ENCODE measurements at places on chromosomes 3 and 15.

DNA sequence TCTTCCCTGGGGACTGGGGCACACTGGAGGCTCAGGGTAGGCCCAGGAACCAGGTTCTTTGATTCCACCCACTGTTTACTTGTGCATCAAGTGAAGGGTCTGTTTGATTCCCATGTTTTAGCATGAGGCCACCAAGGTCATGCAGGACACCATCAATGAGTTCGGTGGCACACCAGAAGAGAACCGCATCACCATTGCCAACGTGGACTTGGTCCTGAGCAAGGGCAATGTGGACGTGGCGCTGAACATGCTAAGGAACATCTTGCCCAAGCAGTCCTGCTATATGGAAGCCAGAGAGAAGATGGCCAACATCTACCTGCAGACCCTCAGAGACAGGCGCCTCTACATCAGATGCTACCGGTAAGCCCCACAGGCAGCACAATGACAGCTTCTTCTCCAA, 21.5 kb downstream of the TTC21A start:
- no peak for DNase-seq

DNA sequence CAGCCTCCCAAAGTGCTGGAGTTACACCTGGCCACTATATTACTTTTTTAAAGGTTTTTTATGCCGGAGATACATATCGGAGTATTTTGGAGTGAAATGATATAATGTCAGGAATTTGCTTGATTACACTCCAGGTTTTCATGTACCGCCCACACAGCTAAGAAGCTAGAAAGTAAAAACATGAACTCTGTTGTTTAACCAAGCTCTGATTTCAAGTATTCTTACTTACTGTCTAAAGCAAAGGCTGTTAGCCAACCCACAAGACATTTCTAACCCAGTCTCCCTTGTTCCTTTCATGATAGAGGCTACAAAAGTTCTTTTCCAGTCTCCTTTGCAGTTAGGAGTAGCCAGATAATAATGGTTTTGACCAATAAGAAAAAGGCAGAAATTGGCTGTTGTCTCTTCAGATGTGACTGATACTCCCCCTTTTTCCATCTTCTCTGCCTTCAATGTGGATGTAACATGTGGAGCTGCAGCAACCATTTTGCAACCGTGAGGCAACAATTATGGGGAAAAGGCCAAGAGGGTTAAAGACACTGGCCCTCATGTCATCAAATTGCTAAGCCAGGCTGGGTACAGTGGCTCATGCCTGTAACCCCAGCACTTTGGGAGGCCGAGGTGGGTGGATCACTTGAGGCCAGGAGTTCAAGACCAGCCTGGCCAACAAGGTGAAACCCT, 6.1 kb upstream of the CP start:
- DNase-seq = no peak

- no peak for DNase-seq
These were observed 67.7 kb downstream of the LDHAL6B start for GRCh38 chr15:59274126-59274970.

GRCh38 chr3:125684199-125684598, 88.9 kb upstream of the OSBPL11 start:
- DNase-seq = no peak

- DNase-seq = no peak
These were observed 231.0 kb upstream of the THRB start for GRCh38 chr3:24725514-24726255.

DNA sequence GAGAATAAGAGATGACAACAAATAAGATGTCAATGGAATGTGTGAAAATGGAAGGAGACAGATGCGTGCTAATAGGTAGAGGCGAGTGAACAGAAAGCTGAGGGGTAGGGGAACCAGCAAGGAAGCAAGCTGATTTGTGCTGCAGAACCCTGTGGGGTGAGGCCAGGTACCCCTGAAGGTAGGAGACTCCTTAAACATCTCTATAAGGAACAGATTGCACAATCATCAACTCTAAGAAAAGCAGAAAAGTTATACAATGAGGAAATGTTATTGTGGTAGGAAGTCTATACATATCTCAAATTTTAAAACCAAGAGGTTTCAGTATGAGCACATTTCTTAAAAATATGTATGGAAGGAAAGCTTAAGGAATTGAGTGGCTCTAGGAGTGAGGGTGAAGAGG, 315.0 kb upstream of the TPM1 start:
- DNase-seq = no peak

GRCh38 chr3:106268696-106269095, 399.9 kb upstream of the CBLB start:
- no peak for DNase-seq

DNA sequence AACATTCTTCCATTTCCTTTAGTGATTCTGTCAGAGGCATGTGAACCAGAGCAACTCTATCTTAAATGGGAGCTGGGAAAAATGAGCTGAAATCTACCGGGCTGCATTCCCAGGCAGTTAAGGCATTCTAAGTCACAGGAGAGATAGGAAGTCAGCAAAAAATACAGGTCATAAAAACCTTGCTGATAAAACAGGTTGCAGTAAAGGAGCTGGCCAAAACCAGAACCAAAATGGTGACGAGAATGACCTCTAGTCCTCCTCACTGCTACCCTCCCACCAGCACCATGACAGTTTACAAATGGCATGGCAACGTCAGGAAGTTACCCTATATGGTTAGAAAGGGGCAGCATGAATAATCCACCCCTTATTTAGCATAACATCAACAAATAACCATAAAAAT, 66.4 kb downstream of the B3GALNT1 start:
- DNase-seq = no peak

DNA sequence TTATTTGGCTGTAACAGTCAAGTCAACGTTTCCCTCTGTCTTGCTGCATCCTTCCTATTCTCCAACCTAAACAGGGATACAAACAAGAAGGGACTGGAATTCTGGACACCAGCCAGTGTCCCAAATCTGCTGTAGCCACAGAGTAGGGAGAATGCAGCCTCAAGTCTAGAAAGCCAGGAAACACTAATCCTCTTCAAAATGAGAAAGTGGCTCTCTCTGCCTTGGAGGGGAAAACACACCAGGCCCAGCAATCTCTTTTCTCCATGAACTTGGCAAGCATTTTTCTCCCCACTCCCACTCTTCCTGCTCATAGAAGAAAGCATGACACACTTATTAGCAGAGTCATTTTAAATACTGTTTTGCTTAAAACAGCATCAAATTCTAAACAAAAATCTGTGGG, 781.7 kb downstream of the SQOR start:
- no peak for DNase-seq

GRCh38 chr3:50123394-50124051, 31.6 kb upstream of the SEMA3F start:
- no peak for DNase-seq

DNA sequence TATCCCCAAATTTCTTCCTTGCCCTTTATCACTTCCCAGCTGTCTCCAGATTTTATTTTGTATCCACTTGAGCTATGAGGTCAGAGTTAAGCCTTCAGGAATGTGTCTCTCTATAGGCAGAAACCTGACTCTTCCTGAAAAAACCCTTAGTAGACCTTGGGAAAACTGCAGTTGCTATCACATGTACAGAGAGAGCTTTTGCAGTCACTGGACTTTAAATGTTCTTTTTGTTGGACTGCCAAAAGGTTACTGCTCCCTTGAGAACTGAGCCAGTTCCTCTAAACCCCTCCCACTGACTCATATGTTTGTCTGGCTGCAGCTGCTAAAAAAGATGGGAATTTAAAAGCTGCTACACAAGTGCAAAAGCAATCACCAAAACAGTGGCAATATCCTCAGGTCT, 169.1 kb upstream of the CCDC54 start:
- no peak for DNase-seq

- DNase-seq = no peak
These were observed 1.9 kb downstream of the TF start for GRCh38 chr3:133747907-133748639.

- DNase-seq = no peak
These were observed 22.8 kb downstream of the ATOSA start for GRCh38 chr15:52656412-52656811.

DNA sequence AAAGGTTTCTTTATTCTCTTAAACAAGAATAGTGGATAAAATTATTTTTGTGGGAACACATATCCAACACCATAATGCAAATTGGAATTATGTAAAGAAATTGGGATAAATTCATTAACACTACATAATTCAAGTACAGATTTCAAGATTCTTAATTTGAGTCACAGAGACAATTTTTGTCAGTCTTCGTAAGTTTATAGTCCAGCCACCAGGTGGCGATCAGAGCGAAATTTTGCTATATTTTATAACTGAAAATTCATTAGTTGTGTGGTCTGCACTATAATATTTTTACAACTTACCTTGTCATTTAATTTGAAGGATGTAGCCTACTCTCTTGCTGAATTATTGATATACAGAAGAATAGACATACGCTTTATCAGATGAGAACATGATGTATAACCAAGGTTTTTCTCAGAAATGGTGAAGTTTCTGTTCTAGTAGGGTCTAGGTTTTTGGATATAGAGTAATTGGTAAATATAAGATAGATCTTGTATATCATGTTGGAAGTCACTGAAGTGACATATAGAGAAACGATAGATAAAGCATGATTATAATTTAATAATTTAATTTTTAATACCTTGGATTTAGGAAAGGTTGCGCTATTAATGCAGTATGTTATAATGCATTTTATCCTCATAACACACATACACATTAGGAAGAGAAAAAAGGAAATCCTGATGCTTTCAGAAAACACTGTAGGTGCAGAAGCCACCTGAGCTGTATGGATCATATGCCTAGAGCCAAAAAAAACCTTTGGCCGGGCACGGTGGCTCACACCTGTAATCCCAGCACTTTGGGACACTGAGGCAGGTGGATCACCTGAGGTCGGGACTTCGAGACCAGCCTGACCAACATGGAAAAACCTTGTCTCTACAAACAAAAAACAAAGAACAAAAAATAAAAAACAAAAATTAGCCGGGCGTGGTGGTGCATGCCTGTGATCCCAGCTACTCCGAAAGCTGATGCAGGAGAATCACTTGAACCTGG, 31.7 kb downstream of the PLSCR4 start:
- no peak for DNase-seq

GRCh38 chr15:89172921-89173320, 48.5 kb downstream of the RLBP1 start:
- DNase-seq = no peak

DNA sequence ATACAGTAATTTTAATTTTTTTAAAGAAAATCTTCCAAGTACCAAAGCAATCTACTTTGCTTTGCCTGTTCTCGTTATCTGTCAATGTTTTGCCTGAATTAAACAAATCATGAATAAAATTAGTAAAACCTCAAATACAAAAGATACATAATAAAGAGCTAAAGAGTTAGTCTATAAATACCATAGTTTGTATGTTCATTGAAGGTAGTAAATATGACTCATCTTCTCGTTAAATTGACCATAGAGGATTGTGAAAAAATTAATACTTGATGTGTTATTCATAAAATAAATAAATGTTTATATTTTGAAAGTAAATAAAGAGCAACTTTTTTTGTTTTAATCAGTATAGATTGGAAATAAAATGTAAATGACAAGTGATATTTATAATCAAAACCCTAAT, 246.5 kb upstream of the PLSCR5 start:
- DNase-seq = no peak

GRCh38 chr15:63605816-63606215, 8.6 kb downstream of the FBXL22 start:
- DNase-seq = peak; percentile 75

GRCh38 chr3:134709076-134709475, 58.3 kb upstream of the KY start:
- no peak for DNase-seq

GRCh38 chr3:196624067-196624790, 15.3 kb upstream of the NRROS start:
- no peak for DNase-seq

DNA sequence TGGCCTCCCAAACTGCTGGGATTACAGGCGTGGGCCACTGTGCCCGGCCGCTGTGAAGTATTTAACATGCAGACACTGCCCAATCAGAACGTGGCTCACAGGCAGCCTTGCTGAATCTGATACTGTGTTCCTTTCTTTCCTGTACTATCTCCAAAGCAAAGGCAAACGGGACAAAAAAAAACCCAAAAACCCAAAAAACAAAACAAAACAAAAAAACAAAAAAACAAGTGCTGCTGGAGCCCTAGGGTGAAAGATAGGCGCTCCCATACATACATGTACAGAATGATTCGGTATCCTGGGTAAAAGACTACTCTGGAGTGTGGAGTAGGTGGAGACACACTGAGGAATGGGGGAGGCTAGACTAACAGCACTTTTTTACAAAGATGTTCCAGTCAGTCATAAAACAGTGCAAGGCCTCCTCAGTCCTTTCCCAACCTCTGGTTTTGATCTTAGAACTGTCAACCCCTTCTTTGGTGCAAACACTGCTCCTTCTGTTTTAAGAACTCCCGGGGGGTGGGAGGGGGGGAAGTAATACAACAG, 7.7 kb upstream of the MAP1A start:
- DNase-seq = no peak

- no peak for DNase-seq
These were observed 51.9 kb downstream of the KY start for GRCh38 chr3:134598763-134599545.

Data from natural killer cell (primary cell).